ENCODE measurements at places on chromosomes 12 and 14.

DNA sequence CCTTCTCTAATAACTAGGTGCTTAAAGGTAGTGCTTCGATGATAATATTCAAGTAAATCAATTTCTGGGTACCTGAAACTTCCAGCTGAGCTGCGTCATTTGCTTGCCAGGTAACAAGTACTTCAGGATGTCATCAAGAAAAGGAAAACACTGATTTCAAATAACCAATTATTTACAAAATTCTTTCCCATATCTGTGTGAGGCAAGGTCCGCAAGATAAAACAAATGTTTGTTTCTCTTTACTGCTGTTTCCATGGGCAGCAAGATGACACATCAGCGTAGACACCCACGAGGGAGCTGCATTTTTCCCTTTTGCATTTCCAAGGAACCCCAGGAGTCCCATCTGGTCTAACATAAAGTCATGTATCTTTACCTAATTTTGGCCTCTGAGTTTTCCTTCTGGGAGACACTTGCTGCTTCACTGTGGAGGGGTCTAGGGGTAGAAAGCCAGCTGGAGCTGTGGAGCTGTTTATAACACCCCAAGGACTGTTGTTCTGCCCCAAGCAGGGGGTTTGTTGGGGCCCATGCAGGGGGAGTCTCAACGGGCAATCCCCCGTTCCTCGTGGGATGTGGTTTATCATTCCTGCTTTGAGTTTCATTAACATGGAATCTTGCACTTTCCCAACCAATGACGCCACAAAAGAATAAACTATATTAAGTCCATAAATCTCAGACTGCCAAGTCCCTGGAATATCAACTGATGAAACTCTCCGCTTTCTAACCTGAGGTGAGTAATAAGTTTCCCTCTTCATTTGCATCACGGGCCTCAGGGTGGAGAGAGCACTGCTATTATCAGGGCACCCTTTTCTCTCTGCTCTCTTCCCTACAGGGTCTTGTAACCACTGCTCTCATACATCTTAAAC lies 112.8 kb upstream of the PELI2 start:
- no peak for DNase-seq

DNA sequence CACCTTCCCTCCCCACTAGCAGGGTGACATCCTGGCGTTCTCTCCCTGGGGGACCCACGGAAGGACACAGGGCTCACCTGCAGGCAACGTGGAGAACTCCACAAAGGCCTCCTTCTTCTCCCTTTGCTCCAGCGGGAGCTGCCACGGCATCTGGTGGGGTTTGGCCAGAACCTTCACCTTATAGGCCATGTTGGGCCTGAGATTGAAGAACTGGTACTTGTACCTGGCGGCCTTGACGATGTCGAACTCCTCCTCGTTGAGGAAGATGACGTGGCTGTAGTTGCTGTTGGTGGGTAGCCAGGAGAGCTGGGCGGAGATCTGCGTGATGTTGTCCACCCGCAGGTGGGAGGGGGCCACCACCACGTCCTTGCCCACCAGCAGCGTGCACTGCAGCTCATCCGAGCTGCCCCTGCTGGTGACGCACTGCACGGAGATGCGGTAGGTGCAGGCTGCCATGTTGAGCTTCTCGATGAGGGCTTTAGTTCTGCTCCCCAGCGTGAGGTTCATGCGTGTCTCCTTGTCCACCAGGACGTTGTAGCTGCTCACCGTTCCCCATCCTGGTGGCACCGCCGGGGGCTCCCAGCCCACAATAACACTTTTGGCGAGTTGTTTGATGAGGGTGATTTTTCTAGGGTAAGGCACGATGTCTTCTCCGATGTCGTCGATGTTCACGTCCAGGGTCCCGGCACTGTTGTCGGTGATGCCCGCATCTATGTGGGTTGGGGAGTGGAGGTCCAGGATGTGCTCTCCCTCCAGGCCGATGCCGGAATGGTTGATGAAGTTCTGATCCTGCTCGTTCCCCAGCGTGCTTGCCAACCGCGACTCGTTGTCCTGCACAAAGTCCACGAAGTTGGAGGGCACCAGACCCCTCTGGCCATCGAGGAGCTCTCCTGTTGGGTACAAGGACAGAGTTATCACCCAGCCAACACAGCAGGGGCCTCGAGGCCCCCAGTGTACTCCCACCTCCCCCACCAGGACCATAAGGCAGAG lies 104.4 kb downstream of the PIWIL1 start:
- DNase-seq: no peak

- no peak for DNase-seq
Observed at GRCh38 chr12:132364348-132364902, 35.0 kb upstream of the GALNT9 start.

DNA sequence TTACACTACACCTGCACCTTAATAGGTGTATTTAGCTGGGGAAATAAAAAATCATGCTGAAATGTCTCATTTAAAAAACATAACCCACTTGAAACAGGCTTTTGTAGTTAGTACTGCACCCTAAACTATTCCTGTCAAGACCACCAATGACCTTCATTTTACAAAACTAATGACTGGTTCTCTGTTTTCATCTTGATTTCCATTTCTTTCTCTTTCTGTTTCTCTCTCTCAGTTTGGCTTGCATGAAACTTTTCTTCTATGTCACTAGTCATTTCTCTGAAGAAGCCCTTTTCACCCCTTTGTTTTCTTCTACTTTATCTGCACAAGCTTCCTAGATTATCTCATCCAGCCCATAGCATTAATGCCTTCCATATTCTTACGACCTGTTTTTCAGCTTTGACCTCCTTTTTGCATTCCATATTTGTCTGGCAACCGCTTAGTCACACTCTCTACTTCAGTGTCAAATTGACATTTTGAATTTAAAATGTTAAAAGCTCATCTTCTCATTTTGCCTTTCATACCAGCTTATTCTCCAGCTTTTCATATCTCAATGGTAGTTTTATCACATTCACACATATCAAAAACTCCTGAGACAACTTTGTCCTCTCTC lies 32.7 kb upstream of the KLRF1 start:
- DNase-seq: no peak

DNA sequence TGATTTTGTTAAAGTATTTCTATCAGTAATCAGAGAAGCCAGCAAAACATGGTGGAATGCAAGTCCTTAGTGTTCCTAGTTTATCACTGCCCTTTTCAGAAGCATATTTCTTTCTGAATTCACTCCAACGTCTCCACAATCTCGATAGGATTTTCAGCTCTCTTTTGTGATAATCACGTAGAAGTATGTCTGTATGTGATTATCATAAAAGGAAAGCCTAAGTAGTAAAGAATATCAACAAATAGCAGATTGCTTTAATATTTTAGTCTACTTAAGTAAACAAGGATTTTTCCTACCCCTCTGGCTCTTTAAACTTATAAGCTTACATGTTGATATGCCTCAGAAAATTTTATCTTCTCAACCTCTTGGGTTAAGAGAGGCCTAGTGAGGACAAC lies 147.4 kb upstream of the NUDT4 start:
- no peak for DNase-seq

DNA sequence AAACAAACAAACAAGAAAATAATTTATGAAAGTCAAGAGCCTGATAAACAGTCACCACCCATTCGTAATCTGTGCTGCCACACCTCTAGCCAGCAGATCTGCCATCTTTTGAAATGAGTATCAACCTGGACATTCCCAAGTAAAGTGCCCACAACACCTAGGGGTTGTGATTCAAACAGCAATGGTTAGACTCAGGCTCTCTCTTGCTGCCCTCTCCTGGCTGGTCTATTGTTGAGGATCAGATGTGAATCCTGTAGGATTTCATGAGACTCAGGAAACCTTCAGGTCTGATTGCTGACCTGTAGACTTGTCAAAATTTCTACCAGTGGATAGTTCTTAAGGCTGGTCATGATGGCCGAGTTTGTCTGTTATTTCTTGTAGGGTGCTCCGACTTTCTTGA lies 26.8 kb downstream of the DGLUCY start:
- DNase-seq: no peak

- DNase-seq: no peak
Observed at GRCh38 chr14:66802962-66803361, 295.0 kb downstream of the GPHN start.

- DNase-seq: no peak
Observed at GRCh38 chr14:76203086-76204001, 51.6 kb downstream of the GPATCH2L start.

DNA sequence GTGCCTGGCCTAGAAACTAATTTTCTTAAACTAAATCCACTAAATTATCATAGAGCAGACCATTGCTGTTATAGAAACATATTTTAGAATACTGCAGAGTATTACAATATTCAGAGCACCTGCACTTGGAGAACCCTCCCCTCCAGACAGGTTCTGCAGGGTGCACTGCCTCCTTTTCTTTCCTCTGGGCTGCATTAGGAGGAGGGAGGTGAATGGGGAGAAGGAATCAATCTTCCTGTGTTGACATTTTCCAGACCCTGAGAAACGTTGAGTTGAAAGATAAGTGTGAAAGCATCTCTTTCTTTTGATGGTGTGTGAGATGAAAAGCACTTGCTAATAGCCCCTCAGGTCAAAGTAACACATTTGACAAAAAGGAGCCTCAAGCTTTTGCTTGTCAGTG lies 7.3 kb downstream of the SYNE2 start:
- DNase-seq: no peak

DNA sequence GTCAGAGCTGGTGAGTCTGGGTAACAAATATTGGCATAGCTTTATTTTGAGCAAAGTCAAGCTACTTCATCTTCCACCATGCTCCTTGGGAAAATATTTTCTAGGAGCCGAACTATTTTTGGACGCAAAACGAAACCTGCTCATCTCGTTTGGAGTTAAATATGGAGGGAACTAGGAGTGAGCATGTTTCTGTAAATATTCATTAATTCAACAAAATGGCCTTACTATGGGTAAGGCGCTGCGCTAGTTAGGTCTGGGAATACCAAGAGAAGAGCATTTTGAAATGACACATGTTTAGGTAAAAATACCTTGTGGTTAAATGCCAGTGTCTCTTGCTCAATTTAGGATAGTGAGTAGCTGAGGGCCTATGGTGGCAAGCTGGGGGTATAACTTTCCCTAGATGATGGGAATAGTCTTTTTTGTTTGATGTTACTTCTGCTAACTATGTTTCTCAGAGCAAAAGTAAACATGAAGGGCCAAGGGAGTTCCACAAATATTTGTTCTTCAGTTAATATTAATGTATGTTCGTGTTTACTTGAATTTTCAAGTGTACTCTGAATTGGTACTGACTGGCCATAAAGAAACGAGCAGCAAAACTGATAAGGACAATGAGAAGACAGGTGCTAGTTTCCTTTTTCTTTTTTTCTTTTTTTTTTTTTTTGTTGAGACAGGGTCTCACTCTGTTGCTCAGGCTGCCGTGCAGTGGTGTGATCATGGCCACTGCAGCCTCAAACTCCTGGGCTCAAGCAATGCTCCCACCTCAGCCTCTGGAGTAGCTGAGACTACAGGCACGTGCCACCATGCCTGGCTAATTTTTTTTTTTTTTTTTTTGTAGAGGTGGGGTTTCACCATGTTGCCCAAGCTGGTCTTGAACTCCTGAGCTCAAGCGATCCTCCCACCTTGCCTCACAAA lies 77.7 kb downstream of the MAP1LC3B2 start:
- DNase-seq: no peak

DNA sequence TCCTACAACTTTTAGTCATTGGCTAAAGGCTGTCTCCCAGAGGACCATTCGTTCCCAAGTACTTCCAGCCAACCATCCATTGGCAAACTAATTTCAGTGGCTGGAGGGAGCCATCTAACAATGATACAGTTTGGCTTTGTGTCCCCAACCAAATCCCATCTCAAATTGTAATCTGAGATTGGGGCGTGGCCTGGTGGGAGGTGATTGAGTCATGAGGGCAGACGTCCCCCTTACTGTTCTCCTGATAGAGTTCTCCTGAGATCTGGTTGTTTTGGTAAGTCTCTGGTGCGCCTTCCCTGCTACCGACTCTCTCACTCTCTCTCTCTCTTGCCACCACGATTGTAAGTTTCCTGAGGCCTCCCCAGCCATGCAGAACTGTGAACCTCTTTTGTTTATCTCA lies 99.7 kb upstream of the FUT8 start:
- DNase-seq: no peak

GRCh38 chr12:100382338-100382737 lies 25.5 kb downstream of the SLC17A8 start:
- DNase-seq: no peak

- no peak for DNase-seq
Observed at GRCh38 chr14:82694820-82695219, 1161.2 kb upstream of the SEL1L start.

DNA sequence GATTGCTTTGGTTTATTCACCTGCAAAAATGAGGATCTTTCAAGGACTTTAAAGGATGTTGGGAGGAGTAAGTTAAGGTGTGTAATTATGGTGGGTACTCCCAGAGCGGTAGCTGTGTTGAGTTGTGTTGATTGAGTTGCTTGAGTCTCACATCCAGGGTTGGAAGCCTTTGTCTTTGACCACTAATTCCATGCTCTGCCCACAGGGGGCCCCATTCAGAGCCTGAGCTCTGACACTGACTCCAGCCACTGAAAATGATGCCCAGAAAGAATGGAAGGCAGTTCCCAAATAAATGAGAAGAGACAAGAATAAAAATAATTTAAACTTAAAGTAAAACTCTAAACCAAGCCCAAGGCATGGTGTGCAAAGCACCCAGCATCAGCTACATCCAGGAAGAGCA lies 237.4 kb upstream of the PWP1 start:
- DNase-seq: no peak

GRCh38 chr14:103480595-103480994 lies 42.0 kb downstream of the CKB start:
- no peak for DNase-seq

DNA sequence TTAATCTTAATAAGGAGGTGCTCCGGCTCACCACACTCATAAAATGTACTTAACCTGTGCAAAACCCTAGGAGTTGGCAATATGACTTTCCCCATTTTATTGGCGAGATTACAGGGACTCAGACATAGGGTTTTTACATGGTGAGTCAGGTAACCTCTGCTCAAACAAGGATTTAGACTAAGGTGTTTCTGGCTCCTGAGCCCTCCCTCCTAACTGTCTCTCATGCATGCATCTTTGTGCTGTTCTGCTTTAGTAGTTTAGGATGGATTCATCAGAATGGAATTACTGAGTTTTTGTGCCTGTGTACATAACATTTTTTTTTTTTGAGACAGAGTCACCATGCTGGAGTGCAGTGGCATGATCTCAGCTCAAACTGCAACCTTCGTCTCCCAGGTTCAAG lies 993.3 kb upstream of the TMEM132C start:
- no peak for DNase-seq

DNA sequence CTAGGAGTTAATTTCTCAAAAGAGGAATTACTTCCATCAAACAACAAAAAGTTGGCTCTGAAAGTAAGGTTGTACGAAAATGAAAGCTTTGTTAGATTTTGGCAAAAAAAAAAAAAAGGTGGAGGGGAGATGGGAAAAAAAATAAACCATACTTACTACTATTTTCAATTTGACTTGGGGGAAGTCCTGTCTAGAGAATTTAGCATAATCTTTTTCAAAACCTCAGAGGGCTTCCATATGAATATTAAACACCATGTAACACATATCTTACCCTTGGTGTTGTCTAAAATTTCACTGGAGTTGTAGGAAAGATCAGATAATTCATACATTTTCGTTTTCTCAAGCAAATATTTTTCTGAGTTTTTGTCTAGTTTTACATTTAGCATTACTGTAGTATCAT lies 17.5 kb downstream of the GRIP1 start:
- no peak for DNase-seq

GRCh38 chr14:55416866-55417265 lies 5.2 kb upstream of the ATG14 start:
- no peak for DNase-seq
